Activated naive CD4-positive, alpha-beta T cell treated with Interleukin-2 at 50 U/mL for 16 hours (primary cell): ENCODE measurements at places on chromosomes 11 and 22.

DNA sequence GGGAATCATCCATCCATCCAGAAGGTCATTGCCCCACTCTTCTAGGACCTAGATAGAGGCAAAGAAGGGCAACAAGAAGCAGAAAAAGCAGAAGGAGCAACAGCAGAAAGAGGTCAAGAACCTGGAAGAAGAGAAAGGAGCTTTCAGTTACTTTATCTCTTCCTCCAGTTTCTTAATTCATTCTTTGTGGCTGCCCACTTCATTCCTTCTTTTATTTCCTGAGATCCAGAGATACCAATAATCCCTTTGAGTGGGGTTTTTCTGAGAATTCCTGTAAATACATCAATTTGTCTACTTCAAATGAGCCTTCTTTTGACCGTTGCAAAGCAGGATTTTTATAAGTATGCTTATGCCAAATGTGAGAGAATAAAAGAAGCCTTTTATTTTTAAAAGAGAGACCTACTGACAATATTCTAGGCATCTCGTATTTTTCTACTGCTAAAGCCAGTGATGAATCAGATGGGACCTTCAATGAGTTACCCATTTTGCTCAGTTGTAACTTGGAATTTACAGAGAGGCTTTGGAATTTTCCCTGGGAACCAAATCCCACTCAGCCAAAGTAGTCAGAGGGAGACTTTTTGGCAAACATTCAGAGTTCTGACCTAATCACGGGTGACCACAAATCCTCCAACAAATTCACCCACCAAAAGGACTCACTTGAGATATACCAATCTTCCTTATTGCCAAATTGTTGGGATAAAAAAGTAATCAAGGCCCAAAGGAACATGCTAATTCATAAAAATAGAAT is 54.9 kb downstream of the ZC3H12C start:
- DNase-seq, result no peak

DNA sequence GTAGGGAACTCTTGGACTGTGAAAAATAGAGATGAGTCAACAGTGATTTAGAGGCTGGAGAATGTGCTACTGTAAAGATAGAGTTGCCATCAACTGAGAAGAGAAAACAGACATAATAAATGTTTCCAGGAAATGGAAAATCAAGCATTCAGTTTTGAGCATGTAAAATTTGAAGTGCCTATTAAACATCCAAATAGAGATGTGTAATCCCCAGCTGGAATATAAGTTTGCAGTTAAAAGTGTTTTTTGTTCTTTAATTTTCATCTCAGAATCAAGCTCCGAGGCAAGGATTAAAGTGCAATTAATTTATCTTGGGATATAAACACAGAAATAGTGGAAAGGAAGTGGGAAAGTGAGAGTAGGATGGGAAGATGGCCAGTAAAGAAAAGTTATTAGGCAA is 666.0 kb upstream of the RAG2 start:
- DNase-seq, result no peak

DNA sequence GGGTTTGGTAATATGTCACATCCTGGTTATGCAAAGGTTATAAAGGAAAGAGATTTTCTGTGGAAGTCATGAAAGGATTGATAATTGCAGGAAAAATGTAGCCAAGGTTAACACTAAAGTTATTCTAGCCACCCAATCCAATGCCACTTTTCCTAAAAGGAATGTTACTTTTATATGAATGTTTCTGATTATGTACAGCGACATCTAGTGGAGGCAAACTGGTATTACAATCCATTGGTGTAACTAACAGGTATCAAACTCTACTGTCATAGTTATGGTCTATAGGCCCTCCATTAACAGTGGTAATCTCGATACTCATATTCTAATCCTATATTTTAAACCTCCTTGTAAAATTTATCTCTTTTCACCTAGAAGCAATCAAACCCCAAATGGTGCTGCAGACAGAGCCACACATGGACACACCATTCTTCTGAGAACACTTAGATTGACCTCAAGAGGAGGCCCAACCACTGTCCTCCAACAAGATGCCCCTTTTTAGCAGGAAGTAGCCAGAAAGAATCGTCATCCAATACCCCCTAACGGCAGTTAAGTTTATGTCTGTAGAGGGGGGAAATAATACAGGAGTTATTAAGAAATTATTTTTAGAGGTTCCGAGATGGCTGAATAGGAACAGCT is 74.9 kb upstream of the RAG2 start:
- no peak for DNase-seq

DNA sequence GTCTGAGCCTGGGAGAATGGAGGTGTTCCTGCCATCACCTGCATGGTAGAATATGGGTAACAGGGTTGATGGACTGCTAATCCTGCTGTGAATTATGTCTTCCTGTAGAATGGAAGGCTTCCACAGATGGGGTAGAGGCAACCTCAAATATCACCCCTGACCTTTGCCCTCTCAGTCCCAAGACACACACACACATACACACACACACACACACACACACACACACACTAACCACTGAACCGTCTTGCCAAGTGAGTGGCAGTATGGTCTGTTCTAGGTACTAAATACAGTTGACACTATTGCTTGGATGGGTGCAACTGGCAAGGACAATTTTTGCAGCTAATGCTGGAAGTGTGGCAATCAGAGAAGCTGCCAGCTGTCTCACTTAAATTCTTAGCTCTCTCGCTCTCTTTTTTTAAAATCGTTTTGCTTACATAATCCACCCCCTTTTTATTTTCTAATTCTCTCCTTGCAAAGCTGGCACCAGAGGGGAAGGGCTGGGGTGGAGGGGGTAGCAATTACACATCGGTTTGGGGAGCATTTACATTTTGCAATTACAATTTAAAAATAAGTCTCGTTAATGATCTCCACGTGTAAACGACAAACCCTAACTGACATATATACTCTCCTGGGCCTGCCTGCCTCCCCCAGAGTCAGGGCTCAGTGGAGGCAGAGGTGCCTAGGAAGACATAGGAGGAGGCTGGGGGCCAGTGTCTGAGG is 162.6 kb downstream of the FEZ1 start:
- no peak for DNase-seq

- no peak for DNase-seq
These were observed at the start of gene NR1H3 for GRCh38 chr11:47257517-47258316. Gene NR1H3 (plus strand): TSS chr11:47257996. CDS start chr11:47259217, 1,221 bp downstream.

- no peak for DNase-seq
These were observed 58.8 kb downstream of the EHF start for GRCh38 chr11:34679681-34680080.

DNA sequence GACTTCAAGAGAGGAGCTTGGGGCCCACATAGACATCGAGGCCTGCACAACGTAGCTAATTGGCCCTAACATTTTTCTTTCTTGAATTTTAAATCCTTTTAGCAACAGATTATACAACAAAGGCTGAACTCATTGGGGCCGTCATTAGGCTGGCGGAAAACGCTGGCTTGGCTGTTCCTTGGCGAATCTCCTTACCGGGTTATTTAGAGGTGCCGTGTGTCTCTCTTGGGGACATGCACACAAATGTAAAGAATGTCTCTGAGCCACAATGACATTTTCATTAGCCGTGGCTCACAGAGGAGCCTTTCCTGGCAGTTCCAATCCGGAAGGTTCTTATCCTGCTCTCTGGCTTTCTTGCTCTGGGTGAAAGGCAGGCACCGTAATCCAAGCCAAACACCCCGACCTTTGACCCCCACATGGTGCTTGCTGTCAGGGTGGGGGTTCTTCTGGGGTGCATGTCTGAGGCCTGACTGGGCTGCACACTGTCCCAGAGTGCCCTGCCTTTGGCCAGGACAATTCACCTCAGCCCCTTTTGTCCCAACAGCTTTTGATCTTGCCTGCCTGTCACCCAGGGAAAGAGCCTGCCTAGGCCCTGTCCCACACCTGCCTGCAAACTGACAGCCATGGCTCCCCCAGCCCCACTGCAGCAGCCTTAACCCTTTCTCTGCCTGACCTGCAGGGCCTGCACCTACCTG is 9.2 kb upstream of the FGF3 start:
- no peak for DNase-seq

- DNase-seq, result no peak
These were observed 10.4 kb downstream of the NHERF4 start for GRCh38 chr11:119195680-119196079.

DNA sequence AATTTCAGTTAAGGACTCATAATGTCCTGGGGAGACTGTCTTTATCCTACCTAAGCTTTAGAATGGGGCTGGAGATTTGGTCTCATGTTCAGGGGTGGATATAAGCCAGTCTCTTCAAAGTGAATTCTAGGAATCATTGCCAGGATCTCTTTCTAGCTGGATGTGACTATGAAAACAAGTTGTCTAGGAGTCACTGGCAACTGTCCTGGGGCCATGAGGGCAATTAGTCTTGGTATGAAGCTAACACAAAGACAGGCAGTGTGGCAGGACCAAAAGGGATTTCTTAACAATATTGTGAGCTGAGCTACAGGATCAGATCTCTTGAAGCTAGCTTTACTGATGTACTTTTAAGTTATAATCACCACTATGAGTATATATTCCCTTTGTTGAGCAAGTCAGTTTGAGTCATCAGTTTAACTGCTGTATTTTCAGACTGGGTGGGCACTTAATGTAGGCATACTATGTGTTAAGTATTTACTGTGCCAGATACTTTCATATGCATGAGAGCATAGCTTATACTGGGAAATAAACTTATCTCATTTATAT is 390.0 kb upstream of the CCDC90B start:
- no peak for DNase-seq

- DNase-seq, result no peak
These were observed 35.1 kb downstream of the MPPED1 start for GRCh38 chr22:43446916-43447315.

DNA sequence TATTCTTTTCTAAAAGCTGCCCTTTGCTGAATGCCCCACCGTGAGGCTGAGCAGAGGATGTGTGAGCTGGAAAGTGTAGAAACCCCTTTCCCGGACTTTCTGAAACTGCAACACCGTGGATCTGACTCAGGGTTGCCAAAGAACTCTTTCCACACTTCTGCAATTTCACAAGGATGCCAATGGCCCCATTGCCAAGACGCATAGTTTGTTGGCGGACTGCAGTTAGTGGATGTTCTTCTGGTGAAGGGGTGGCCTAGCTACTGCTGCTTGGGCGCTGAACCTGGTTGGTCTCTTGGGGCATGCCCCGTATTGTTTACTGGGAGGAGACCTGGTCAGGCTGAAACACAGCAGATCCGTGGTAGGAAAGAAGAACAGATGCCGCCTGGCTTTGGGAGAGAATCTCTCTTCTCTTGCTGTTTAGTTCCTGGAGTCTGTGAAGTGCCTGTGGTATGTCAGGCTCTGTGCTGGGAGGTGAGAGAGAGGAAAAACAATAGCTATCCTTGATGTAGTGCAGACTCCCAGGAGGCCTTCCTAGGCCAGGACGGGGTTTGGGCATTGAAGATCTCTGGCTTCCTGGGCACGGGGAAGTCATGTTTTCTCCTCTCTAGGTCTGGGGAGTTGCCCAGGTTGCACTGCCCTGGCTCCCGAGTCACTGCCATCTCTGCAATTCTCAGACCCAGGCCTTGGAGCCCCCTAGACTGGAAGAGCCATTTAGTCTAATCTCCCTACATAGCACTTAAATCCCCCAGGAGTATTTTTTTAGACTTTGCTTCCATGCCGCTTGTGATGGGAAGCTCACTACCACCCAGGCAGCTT is 26.9 kb downstream of the CD82 start:
- no peak for DNase-seq

DNA sequence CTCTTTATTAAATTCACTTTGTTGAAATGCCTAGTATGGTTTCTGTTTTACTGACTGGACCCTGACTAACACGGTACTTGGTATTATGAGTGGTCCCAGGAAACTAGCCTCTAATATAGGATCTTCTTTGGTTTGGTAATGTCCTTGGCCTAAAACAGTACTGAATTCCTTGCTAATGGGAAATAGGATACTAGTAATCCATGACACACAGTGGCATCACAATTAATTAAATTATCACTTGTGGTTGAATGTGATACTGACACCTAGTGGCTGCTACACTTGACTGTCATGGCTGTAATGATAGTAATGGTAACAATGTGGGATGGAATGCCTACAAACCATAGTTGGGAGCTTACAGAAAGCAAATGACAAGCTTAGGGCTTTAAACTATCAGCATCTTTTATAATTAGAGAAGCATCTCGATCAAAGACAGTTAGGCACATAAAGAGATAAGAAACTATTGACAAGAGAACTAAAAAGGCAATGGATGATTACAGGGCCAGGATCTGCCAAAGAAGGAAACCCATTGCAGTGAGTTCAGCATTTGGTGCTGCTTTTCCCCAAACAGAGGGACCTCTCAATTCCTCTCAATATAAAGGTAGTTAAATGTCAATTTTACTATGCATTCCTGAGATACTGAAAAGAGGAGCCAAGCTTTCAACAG is 8.6 kb downstream of the DNHD1 start:
- no peak for DNase-seq

- DNase-seq, result no peak
These were observed 18.4 kb upstream of the TECTA start for GRCh38 chr11:121082670-121083069.

GRCh38 chr11:129894278-129895125 is 876 bp downstream of the NFRKB start:
- DNase-seq, result no peak

- DNase-seq, result no peak
These were observed 5.4 kb downstream of the PLXNB2 start for GRCh38 chr22:50302041-50302541.

DNA sequence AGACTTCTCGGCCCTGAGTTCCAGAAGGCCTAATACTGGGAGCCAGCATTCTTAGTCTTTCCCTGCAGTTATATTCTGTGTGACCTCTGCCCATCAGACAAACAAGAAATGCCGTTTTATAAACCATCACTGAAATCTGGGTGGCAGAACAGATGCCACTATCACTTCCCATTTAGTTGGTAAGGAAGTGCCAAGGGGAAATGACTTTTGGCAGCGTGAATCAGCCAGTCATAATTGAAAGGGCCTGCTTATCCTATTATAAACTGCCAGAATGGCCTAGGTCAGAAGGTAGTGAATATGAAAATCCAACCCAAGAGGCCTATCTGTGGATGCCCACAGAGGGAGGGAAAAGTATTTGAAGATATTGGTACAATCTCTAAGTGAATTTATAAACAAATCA is 646.8 kb upstream of the CCDC90B start:
- DNase-seq, result no peak

DNA sequence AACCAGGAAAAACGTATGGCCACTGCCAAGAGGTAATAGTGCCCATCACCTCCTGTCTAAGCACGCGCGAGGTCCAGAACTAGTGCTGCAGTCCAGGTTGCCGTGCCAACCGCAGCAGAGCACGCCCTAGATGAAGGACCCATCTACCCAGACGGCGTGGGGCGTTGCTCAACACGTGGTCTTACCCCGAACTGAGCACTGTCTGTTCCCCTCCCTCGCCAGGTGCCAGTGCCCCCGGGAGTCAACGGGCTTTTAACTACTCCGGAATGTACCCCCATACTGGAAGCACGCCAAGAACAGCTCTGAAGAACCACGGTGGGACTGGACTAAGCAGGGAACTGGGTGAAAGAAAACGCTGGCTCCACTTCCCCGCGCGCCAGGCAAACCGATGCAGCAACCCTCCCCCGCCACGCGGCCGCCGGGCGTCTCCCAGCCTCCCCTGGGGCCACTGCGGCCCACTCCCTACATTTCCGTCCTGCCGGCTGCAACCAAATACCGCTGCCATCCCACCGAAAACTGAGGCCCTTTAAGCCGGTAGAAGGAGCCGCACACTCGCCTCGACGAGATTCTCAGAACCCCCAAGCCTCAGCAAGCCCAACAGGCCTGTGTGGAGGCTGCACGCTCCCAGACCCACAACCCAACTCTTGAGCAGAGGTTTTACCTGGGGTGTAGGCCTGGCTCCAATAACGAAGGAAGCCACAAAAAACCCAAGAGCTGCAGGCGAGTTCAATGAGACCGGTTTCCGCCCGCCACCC is at the start of gene HSPA8:
TSS of gene HSPA8 (minus strand) at position 734 of the 755 bp plus-strand sequence. CDS start 812 bp downstream, outside the sequence.
- peak; percentile 75 for DNase-seq
